SK-N-SH (cell line): ENCODE measurements at places on chromosomes 13 and 19. TPM values are rescaled to one million over a fixed set of nuclear protein-coding genes. Genes with fewer than 3 reads are reported as not detected.
A peak's percentile ranks its signal among the peaks of the same experiment; 100 is the strongest.

GRCh38 chr13:102598061-102598460 lies 1.3 kb downstream of the TPP2 start:
- H3K27me3 ChIP-seq = no peaks in the 10 kb centered on the region
- H3K36me3 ChIP-seq = peaks cover 11% of the 10 kb centered on the region; the same call in 1 of the 2 replicates
- peaks cover 18% of the 10 kb centered on the region for H3K4me1 ChIP-seq
- no peak overlapping the region; the same call in 1 of the 2 replicates for H3K27ac ChIP-seq
- peak overlapping the region; percentile 96 for H3K4me3 ChIP-seq

GRCh38 chr19:53246498-53246897 lies 8.2 kb downstream of the ZNF677 start:
- H3K27me3 ChIP-seq = no peaks in the 10 kb centered on the region
- no peak overlapping the region for H3K27ac ChIP-seq
- no peak for DNase-seq

GRCh38 chr19:58563034-58563573 lies 4.7 kb upstream of the UBE2M start:
- no peak overlapping the region for H3K27ac ChIP-seq
- peaks cover 5% of the 10 kb centered on the region; the same call in 1 of the 2 replicates for H3K36me3 ChIP-seq
- H3K4me1 ChIP-seq = peaks cover 41% of the 10 kb centered on the region
- peak; percentile 78 for DNase-seq
- H3K4me3 ChIP-seq = peak overlapping the region; percentile 10; the same call in 1 of the 2 replicates

GRCh38 chr19:18735752-18736151 lies 52.3 kb downstream of the CRTC1 start:
- H3K27ac ChIP-seq = no peak overlapping the region
- H3K36me3 ChIP-seq = no peaks in the 10 kb centered on the region
- no peak overlapping the region for H3K4me3 ChIP-seq
- no peaks in the 10 kb centered on the region; the same call in 1 of the 2 replicates for H3K4me1 ChIP-seq

DNA sequence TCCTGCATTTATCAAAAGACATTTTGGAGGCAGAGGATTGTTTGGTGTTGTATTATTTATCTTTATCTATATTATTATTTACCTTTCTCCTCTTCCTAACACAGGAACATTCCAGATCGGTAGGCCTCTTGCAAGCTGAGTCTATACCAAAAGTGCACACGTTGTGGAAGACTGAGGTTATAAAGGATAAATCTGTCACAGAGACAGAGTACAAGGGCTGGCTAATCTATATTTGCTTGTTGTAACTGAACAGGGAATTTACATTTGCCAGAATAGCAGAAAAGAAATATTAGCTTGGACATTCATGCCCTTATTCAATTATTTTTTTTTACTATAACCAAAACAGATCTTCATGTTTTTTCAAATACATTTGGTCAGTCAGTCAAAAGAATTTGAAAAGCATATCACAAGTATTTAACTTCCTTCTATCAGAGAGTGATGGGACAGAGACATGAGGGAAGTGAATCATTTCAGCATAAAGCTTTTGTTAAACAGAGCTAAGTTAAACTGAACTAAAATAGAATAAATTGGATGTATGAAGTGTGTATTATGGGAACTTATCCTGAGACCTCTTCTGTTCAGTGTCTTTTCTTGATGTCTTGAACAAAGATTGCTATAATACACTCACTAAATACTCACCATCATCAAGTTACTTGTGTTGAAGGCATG lies 352.5 kb downstream of the DNAJC15 start:
- no peak for DNase-seq
- H3K4me1 ChIP-seq = peaks cover 13% of the 10 kb centered on the region; the same call in 1 of the 2 replicates
- H3K36me3 ChIP-seq = peaks cover 5% of the 10 kb centered on the region
- no peak overlapping the region for H3K4me3 ChIP-seq

DNA sequence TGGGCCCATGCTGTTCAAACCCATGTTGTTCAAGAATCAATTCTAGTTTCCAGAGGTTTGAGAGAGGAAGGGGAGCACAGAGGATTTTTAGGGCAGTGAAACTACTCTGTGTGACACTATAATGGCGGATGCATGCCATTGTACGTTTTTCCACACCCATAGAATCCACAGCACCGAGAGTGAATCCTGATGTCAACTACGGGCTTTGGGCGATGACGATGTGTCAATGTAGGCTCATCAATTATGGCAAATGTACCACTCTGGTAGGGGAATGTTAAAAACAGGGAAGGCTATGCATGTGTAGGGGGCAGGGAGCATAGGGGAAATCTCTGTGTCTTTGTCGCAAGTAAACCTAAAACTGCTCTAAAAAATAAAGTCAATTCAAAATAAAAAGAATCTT lies 70.7 kb upstream of the UBAC2 start:
- no peaks in the 10 kb centered on the region for H3K27me3 ChIP-seq
- no peak overlapping the region for H3K4me3 ChIP-seq
- no peaks in the 10 kb centered on the region for H3K4me1 ChIP-seq
- H3K36me3 ChIP-seq = no peaks in the 10 kb centered on the region
- H3K27ac ChIP-seq = no peak overlapping the region
- no peak for DNase-seq

GRCh38 chr19:32498648-32499200 lies 82.3 kb upstream of the PDCD5 start:
- H3K4me1 ChIP-seq = no peaks in the 10 kb centered on the region
- DNase-seq = no peak
- no peak overlapping the region for H3K4me3 ChIP-seq
- H3K27ac ChIP-seq = no peak overlapping the region
- no peaks in the 10 kb centered on the region for H3K36me3 ChIP-seq
- 0 out of 2 replicates have a peak, but pooled peaks cover 6% of the 10 kb centered on the region for H3K27me3 ChIP-seq

DNA sequence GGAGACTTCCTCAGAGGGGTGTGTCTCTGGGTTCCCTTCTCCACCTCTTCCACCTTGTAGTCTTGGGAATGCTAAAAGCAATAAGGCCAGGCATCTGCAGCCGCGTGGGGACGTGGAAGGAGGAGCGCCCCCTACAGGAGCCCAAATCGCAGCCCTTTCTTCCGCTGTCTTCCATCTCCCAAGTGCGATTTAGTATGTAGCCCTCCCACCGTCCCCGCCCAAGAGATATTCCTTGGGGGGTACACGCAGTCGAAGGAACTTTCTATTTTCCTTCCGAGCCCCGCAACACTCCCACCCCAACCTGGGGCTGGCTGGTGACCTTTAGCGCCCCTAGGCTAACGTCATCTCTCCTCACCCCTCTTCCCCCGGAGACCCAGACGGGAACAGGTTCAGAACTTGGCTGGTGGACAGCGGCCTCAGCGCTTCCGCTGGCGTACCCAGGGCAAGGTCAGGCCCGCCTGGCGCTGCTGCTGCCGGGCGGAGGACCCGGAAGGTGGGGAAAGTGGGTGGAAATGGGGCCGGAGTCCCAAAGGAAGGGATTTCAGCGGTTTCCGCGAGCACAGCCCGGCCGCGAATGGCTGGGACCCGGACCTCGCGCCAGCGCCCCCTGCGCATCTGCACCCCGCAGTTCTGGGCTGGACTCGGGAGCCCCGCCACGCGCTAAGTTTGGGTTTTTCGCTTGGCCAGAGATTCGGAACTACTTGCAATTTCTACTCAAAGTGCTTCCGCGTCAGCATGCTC lies 2.1 kb upstream of the PCDH8 start:
- no peak overlapping the region for H3K27ac ChIP-seq
- peaks cover 37% of the 10 kb centered on the region for H3K27me3 ChIP-seq
- peaks cover 34% of the 10 kb centered on the region for H3K4me1 ChIP-seq
- H3K36me3 ChIP-seq = no peaks in the 10 kb centered on the region

- no peak for DNase-seq
- no peaks in the 10 kb centered on the region for H3K4me1 ChIP-seq
- H3K36me3 ChIP-seq = no peaks in the 10 kb centered on the region
- no peak overlapping the region for H3K4me3 ChIP-seq
- no peak overlapping the region for H3K27ac ChIP-seq
Measured at GRCh38 chr13:111947026-111947810, 119.7 kb upstream of the SOX1 start.

DNA sequence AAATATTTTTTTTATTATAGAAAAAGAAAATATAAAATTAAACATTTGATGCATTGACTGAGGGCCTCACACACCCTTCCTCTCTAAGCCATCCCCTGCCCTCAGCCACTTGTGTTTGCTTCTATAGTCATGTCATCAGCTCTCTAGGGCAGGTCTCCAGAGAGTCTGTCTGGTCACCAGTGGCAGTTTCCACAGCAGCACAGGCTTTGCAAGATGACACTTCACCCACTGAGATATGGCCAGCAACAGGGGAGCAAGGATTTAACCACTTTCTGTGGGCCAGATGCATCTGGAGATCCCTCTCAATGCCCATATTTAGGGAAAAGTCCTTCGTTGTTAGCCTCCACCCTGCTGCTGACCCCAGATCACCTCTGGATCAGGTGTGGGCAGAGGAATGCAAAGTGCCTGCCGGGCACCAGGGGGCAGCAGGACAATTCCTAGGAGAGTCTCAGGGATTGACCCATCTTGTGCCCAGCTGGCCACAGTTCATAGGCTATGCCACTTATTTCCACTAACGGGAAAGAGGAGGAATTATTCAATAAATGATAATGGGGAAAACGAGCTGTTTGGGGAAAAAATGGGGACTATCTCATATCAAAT lies 4.8 kb downstream of the ABCC4 start:
- no peak overlapping the region for H3K27ac ChIP-seq
- no peaks in the 10 kb centered on the region for H3K36me3 ChIP-seq
- peaks cover 2% of the 10 kb centered on the region; the same call in 1 of the 2 replicates for H3K4me1 ChIP-seq

DNA sequence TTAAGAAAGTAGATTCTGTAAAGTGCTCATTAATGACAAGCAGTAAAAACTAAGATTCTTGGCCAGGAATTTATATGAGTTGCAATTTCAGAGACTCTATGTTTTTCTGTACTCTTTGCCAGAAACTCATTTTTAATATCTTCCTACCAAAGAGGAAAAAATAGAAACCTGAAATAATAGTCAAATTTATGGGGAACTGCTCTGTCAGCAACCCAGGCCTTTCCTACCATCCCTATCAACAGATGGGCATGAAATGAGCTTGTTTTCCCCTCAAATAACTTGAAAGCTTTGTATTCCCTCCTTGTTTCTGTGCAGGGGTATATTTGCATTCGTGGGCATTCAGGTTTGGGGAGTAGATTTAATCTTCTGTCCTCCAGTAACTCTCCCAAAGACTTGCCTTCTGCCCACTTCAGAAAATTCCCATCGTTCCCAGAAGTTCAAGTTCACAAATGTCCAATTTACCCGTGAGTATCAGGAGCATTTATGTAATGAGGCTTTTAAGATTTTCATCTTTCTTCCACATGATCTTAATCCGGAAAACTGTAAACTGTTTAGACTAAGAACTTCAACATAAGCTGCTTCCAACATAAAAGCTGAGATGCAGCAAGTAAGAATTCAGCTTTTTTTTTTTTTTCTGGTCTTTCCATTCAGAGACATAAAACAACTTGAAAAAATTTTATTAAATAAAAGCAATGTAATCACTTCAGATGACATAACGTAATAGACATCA lies 363.1 kb downstream of the EFNB2 start:
- H3K27ac ChIP-seq = no peak overlapping the region
- no peak for DNase-seq
- peaks cover 9% of the 10 kb centered on the region for H3K4me1 ChIP-seq
- no peaks in the 10 kb centered on the region for H3K27me3 ChIP-seq

- no peak overlapping the region for H3K27ac ChIP-seq
- H3K36me3 ChIP-seq = no peaks in the 10 kb centered on the region
- no peak for DNase-seq
- no peak overlapping the region for H3K4me3 ChIP-seq
- peaks cover 13% of the 10 kb centered on the region; the same call in 1 of the 2 replicates for H3K27me3 ChIP-seq
- peaks cover 13% of the 10 kb centered on the region; the same call in 1 of the 2 replicates for H3K4me1 ChIP-seq
Measured at GRCh38 chr19:46213156-46213555, 16.4 kb upstream of the IGFL1 start.

DNA sequence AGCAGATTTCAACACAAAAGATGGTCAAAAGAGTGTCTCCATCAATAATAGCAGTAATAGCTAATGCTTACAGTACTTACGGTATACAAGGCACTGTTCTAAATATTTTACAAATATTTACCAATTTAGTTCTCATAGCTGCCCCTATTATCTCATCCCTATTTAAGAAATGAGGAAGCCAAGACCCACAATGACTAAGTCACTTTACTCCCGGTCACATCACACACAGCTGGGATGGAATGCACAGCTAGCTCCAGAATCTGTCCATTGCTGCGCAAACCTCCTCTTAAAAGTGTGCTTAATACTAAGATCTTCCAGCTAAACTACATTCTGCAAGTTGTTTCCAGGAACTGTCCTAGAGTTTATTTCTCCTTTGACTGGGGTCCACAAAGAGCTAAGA lies 63.4 kb downstream of the RAP2A start:
- H3K4me3 ChIP-seq = no peak overlapping the region
- no peaks in the 10 kb centered on the region for H3K4me1 ChIP-seq
- no peaks in the 10 kb centered on the region for H3K27me3 ChIP-seq

The ZNF584 gene
- polyA plus RNA-seq = 9.4 and 12.0 TPM in 2 replicates

The ZNF728 gene
- not detected in 2 replicates for polyA plus RNA-seq

The CD33 gene
- polyA plus RNA-seq = 0.36 and 0.67 TPM in 2 replicates

The ITM2B gene
- 184 and 186 TPM in 2 replicates for polyA plus RNA-seq

The GIPC3 gene
- polyA plus RNA-seq = 0.20 and 0.26 TPM in 2 replicates

The DKKL1 gene
- 0.36 and 0.47 TPM in 2 replicates for polyA plus RNA-seq

The RAB3A gene
- polyA plus RNA-seq = 9.1 and 9.7 TPM in 2 replicates
